ENCODE measurements at places on chromosomes 13 and 19.
A peak's percentile ranks its signal among the peaks of the same experiment; 100 is the strongest.

- no peak for DNase-seq
Observed at GRCh38 chr19:31107096-31107495, 242.1 kb downstream of the TSHZ3 start.

DNA sequence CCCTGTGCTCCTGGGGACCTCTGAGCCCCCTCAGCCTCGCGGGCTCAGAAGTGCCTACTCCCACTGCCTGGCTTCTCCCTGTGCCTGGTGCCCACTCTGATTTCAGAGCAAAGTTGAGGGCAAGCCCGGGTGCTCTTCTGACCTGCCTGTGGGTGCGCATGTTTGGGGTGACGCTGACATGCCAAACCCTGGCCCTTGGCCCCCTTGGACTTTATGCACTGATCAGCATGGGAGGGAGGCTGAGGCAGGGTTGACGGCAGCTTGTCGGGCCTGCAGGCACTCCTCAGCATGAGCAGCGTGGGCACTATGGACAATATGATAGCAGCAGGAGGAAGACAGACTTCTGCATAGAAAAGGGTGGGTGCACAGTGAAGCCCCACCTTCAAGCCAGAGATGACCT lies 279.3 kb upstream of the KLF12 start:
- no peak for DNase-seq

DNA sequence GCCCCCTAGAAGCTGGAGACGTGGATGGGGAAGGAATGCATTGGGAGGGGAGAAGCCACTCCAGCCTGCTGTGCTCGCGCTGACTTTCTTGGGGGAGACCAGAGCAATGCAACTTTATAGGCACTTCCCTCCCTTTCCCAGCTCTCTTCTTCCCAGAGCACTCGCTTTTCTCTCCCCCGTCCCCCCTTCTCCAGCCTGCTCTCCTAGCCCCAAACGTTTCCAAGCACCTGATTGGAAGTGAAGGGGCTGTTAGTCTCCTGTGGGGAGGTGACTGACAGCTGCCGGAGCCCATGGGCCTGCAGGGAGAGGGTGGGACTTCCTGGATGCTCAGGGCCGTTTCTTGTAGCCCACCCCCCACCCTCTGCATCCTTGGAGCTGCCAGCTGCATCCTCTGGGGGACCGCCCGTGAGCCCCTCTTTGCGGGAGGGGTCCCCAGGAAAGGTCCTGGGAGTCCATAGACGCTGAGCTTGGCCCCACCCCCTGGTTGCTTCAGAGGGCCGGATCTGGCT lies 2.5 kb downstream of the HDGFL2 start:
- peak; percentile 54 for DNase-seq

GRCh38 chr13:39102981-39103490 lies 64.8 kb downstream of the NHLRC3 start:
- no peak for DNase-seq

GRCh38 chr19:23343434-23344010 lies 51.7 kb downstream of the ZNF91 start:
- no peak for DNase-seq

GRCh38 chr19:35396240-35396885 lies 25.5 kb downstream of the GPR42 start:
- no peak for DNase-seq

- DNase-seq = no peak
Observed at GRCh38 chr13:111202156-111202621, 87.1 kb downstream of the ARHGEF7 start.

DNA sequence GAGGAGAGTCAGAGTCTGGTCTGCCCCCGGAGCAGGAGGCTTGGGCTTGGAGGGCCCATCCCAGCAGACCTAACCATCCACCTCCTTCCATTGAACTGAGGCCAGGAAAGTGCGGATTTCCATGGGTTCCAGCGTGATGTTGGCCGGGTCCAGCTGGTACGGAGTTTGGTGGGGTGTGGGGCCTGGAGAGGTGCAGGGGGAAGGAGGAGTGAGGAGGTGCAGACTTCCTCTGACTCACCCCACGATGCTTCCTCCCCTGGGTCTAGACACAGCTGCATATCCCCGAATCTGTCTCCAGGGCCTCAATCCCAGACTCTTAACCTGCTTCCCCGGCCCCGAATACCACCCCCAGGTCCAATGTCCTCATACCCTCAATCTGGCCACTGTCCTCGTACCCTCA lies 20.0 kb downstream of the MAN2B1 start:
- no peak for DNase-seq

GRCh38 chr19:27720155-27720554 lies 1492.8 kb downstream of the UQCRFS1 start:
- DNase-seq = no peak

GRCh38 chr19:2582984-2583956 lies 107.3 kb downstream of the GADD45B start:
- no peak for DNase-seq

DNA sequence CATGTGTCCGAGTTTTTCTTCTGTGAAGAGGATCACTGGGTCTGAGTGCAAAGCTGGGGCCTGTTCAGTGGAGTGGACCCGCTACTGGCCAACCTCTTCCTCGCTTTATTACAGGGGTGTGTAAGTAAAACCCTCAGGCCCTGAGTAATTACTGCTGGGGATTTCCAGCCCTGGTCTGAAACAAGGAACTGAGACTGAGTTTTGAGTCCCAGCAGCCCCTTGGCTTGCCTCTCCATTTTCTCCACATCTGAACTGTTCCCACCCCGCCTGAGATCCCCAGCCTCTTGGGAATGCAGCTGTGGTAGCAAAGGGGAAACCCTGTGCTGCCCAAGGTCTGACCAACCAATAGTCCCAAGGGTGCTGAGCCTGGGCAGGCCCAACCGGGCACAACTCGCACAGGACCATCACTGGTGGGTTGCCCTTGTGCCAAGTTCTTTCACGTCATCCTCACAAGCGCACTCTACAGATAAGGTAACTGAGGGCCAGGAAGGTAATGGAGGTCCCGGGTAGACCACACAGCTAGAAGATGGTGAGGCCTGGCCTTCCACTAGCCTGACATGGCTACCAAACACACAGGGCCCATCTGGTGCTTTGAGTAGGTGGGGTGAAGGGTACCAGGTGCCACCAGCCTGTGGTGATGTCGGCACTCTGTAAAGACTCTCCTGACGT lies 13.7 kb upstream of the SLC35E1 start:
- DNase-seq = no peak
